Astrocyte of the spinal cord (primary cell): ENCODE measurements at places on chromosomes 7 and 10.

- DNase-seq: no peak
Observed at GRCh38 chr7:17311952-17312351, 13.5 kb downstream of the AHR start.

- peak; percentile 99 for DNase-seq
Observed at GRCh38 chr7:101126651-101127459, at the start of gene SERPINE1. Gene SERPINE1, plus strand, starts transcription at chr7:101127104. Its CDS starts 1,290 bp downstream, at chr7:101128394.

DNA sequence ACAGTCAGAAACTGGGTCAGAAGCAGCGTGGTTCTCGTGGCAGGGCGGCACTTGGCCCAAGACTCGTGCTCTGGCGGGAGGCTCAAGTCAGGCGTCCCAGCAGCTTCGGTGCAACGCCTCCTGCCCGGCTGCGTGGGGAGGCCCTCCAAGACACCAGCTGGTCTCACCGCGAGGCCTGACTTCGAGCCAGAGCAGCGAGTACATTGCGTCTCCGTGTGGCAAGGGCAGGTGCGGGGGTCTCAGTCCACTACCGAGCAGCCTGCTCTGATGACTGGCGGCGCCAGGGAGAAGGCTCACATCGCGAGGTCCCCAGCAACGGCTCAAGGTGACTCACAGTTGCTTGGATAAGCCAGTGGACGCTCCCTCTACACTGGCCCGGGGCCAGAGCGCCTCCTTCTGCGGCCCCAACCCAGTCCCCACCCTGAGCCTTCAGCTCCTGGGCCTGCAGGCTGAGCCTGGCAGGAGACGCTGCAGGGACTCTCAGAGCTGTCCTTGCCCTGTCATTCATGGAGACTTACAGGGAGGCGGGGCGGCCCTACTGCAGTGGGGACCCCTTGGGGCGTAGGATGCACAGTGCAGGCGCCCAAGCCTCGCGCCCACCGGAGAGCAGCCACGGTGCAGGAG is 41.9 kb upstream of the PRKAR1B start:
- peak; percentile 38 for DNase-seq

- DNase-seq: no peak
Observed at GRCh38 chr10:52438119-52438518, 124.0 kb downstream of the DKK1 start.

DNA sequence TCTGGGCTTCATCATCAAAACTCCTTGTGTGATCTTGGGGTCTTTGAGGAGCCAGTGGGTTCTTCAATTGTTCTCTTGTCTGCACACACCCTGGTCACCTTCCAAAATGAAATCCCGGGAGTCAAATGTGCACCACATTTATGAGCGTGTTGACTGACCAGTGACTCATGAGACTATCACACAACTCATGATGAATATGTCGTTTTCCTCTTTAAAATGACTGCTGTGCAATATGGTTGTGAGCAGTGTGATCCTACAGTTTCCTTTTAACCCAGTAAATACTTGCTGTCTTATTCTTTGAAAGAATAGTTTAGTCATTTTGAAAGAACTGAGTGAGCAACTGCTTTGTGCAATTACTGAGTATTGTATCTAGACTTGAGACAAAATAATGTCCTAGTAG is 149.2 kb downstream of the DYNC1I1 start:
- DNase-seq: no peak

GRCh38 chr10:21599582-21599981 is 65.5 kb downstream of the MLLT10 start:
- DNase-seq: no peak

- peak; percentile 57 for DNase-seq
Observed at GRCh38 chr7:46747869-46748576, 827.0 kb upstream of the IGFBP3 start.

DNA sequence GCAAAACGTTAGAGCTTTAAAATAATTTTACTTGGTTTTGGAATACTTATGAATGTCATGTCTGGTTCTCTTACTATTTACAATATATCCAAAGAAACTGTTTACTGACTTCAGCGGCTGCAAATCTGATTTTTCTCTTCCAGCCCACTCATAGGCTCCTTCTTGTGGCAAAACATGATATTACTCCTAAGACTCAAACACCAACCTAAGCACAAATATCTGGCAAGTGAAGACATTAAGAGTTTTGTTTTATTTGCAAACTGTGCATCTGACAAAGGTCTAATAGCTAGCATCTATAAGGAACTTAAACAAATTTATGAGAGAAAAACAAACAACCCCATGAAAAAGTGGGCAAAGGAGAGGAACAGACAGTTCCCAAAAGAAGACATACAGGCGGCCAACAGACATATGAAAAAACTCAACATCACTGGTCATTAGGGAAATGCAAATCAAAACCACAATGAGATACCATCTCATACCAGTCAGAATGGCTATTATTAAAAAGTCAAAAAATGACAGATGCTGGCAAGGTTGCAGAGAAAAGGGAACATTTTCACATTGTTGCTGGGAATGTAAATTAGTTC is 20.3 kb upstream of the GJC3 start:
- peak; percentile 5 for DNase-seq

- no peak for DNase-seq
Observed at GRCh38 chr10:7275761-7276440, 134.9 kb downstream of the SFMBT2 start.

DNA sequence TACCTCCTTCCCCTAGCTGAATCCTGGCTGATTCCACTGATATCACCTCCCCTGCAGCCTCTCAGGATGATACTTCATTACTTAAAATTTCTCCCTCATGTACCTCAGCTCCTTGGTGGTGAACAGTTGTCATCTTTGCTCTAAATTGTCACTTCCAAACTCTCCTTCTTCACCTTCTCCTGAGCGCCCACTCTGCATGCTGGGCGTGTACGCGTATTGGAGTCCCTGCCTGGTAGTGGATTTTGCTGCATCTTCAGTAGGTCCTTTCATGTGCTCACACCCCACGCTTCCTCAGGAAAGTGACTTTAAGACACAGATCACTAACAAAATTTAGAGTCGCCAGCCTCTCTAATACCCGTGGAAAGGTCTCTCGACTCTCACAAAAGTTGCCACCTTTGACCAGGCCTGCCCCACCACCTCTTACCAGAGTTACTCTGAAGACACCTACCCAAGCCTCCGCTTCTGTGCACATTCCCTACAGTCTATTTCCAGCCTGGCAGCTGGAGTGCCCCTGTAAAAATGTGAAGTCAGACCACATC is 236.8 kb downstream of the FANK1 start:
- DNase-seq: no peak

GRCh38 chr7:74606101-74606908 is 51.2 kb upstream of the GTF2I start:
- no peak for DNase-seq

GRCh38 chr10:68231106-68231816 is 652 bp downstream of the ATOH7 start:
- peak; percentile 64 for DNase-seq

DNA sequence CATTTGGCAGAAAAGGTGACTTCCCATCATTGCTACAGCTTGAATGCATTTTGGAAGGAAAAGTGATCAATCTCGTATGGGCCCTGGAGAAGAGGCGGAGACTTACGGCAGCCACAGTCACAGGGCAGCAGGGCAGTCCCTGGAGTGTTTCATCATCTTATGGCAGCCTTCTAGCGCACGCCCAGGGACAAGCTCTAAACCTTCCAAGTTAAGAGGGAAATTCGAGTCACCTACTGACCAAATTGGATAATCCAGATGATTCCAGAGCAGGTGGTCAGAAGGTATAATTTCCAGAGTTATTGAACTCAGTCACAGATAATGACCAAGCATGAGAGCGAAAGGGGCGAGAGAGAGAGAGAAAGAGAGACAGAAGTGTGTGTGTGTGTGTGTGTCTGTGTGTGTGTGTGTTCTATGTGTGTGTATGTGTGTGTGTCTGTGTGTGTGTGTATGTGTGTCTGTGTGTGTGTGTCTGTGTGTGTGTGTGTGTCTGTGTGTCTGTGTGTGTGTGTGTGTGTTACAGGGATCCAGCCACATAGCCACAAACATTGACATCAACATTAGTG is 123.7 kb upstream of the ADAM12 start:
- no peak for DNase-seq

GRCh38 chr7:73978661-73979563 is 49.1 kb upstream of the ELN start:
- DNase-seq: no peak

GRCh38 chr10:91528080-91528479 is 104.8 kb downstream of the PPP1R3C start:
- DNase-seq: no peak

GRCh38 chr7:123748171-123748733 is 551 bp downstream of the WASL start:
- DNase-seq: peak; percentile 40

GRCh38 chr10:37754538-37755323 is 102.7 kb downstream of the ZNF248 start:
- DNase-seq: no peak

- no peak for DNase-seq
Observed at GRCh38 chr10:70950037-70950436, 61.7 kb upstream of the PCBD1 start.

DNA sequence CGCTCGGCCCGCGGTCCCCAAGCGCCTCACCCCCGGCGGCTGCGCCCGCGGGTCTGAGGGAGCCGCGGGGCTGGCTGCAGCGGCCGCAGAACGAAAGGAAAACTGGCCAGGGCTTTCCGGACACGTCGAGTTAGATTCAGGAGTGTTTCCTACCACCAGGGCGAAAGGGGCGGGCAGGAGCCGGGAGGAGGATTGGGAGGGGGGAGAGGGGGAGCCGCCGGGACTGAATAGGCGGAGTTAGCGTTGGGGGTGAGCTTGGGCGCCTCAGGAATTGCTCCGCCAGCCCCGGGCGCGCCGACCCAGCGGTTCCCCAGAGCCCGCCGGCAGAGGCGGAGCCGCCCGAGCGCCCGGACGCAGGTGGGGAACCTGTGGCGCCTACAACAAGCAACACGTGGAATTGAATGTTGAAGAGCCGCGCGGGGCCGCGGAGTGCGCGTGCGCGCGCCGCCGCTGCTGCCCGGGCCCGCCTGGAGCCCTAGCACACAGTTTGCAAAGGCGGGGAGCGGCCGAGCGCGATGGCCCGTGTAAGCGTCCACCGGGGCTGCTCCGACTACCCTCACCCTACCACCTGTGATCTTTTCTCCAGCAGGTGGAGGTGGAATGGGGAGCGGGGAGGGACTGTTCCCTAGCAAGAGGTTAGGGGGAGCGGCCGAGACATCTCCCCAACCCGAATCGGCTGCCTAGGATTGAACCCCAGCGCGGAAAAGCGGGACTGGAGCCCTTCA is at the start of gene CADPS2:
CADPS2 (minus strand) TSS at position 104 of the 725 bp plus-strand sequence. CDS start 123 bp downstream, outside the sequence.
- DNase-seq: peak; percentile 90

- peak; percentile 78 for DNase-seq
Observed at GRCh38 chr10:58513188-58514110, 777 bp downstream of the BICC1 start.

DNA sequence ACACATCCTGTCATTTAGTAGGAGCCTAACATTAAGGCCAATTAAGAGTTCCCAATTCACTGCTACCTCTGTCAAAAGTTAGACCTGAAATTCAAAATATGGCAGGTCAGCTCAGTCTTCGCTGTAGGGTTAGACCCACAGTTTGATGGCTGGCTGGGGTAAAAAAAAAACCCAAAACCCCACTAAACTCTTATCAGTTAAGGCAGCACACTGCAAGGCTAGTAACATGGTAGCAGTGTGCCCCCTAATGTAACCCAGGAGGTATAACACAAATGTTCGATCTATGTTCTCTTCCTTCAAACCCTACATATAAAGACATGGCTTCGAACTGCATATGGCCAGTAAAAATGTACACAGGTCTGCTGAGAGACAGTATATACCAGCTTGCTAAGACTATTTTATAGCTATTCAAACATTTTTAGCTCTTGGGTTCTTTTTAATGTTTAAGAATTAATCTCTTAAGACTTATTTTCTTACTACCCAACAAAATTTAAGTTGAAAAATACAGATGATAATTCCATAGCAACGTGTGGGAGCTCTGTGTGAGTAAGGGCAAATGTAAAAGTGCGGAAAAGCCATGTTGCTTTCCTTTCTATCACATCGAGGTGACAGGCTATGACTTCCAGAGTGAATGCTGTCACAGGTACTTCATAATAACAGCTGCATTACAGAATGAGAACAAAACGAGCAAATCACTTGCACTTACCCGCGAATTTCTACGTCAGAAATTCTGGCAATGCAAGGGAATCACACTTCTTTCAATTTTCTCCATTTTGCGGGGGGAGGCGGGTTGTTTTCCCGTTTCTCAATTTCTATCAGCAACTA is 168.4 kb upstream of the IMMP2L start:
- DNase-seq: no peak

GRCh38 chr7:116549370-116549769 is 24.5 kb downstream of the CAV1 start:
- no peak for DNase-seq

DNA sequence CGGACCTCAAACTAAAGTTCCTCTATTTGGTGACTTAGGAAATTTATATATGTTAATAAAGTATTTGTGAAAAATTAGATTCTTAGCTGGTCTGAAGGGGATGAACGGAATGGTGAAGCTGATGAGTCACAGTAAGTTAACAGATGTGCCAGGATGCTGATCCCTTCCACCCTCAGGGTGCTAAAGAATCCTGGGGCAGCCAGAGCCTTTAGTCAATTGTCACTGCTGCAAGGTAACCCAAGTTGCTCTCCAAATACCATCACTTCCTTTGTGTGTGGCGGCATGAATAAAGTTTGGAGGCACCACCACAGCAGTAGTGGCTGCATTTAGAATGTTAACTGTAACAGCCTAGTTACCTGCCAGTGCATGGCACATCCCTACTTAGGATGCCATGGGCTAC is 222.6 kb upstream of the PPP1R3A start:
- DNase-seq: no peak

- no peak for DNase-seq
Observed at GRCh38 chr10:97178074-97178473, 7.7 kb downstream of the SLIT1 start.

DNA sequence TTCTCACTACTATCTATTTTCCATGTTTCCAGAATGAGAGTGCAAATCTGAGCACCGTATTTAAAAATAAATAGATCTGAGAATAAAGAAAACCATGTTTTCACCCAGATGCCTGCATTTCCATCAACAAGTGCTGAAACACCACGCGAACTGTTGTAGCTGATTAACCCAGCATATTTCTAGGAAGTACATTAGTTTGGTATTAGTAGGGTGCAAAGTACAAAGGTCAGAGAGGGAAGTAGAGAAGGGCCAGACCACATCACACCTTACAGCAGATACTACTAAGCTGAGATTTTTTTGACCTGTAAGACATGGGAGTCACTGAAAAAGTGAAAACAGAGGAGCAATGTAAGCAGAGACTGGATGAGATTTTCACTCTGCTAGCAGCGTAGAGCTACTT is 181.3 kb downstream of the IMMP2L start:
- no peak for DNase-seq

- no peak for DNase-seq
Observed at GRCh38 chr7:18473119-18473518, 22.4 kb upstream of the HDAC9 start.

DNA sequence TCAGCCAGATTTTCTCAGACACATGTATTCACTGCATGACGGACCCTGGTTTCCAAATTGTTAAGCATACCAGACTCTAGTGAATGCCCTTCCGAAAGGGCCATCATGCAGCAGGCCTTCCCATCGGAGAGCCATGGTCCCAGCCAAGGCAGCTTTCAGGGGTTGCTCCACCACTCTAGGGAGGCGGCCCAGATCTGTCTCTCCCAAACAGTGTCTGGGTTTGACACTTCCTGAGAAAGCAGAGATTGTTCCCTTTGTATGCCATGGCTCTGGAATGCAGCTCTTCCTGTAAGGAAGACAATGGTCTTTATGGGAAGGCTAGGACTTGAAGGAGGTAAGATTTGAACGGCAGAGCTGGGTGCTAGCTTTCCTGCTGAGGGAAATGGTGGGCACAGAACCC is 178.8 kb upstream of the BMPER start:
- DNase-seq: no peak

GRCh38 chr10:122588381-122588780 is 27.8 kb downstream of the DMBT1 start:
- no peak for DNase-seq
